ENCODE measurements at places on chromosomes 1 and 21.

GRCh38 chr1:14777516-14778506, 179.3 kb downstream of the KAZN start:
- DNase-seq: no peak

GRCh38 chr21:31912501-31912900, 39.7 kb downstream of the HUNK start:
- no peak for DNase-seq

DNA sequence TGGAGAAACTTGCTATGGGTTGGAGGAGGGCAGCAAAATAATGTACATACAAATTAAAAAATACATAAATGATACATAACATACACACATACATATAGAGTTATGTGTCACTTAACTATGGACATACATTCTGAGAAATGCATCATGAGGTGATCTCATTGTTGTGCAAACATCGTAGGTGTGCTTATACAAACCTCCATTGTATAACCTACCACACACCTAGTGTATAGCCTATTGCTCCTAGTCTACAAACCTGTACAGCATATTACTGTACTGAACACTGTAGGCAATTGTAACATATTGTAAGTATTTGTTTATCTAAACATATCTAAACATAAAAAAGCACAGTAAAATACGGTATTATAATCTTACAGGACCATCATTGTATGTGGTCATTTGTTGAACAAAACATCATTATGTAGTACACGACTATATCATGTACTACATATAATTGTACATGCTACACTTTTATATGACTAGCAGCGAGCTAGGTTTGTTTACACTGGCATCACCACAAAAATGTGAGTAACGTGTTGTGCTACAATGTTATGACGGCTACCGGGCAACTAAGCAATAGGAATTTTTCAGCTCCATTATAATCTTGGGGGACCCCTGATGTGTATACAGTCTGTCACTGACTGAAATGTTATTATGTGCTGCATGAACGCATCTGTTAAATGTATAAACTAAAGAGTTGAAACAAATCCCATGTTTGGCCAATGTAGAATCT, 35.5 kb downstream of the ITGB3BP start:
- DNase-seq: no peak

GRCh38 chr1:107949467-107950253, 15.3 kb downstream of the VAV3 start:
- DNase-seq: no peak

GRCh38 chr21:19781881-19782652, 1216.1 kb upstream of the NCAM2 start:
- DNase-seq: no peak

DNA sequence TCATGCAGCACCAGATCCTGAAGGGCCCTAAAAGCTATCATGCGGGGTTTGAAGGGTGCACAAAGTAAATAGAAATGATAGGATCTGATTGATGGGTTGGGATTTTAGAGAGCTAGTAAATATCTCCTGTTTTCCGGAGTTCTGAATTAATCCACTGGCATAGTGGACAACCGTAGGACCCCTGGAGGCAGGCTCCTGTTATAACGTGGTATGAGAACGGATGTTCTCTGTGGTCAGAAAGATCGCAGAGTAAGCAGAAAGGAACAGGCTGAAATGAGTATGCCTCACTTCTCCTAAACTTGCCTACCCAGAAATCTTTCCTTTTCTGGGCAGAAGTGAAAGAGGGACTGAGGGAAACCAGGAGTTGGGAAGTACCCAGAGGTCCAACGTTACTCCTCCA, 470.8 kb downstream of the AJAP1 start:
- no peak for DNase-seq

DNA sequence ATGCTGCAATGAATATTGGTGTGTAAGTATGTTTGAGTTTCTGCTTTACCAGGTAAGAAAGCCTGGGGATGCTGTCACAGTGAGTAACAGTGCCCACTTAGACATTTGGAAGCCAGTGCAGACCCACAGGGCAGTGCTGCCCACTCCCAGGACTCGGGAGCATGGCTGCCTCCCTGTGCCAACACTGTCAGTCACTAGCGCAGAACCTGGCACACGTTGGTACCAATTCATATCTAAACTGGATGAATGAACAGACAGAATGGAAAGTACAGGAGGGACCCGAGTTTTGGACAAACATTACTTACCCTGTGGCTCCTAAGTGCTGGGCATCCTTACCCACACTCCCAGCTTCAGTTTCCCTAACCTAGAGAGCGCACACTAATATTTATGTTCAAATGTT, 1.6 kb upstream of the EVA1C start:
- no peak for DNase-seq

GRCh38 chr1:97243973-97244560, 522.5 kb downstream of the PTBP2 start:
- no peak for DNase-seq

DNA sequence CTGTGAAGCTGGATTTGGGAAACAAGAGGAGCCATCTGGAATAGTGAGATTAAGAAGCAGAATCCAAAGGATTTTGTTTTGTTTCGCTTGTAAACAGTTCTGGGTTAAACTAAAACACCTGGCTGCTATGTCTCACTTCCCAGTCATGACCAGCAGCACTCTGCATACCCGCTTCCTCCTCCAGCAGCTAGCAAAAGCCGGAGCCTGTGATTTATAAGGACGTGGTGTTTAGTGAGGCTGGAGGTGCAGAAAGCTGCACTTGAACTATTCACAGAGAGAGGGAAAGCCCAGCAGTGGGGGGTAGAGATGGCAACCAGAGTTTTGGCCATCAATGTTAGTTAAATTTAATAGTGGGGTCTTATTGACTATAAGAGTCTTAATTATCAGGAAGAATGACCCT, 240.2 kb downstream of the AJAP1 start:
- no peak for DNase-seq

DNA sequence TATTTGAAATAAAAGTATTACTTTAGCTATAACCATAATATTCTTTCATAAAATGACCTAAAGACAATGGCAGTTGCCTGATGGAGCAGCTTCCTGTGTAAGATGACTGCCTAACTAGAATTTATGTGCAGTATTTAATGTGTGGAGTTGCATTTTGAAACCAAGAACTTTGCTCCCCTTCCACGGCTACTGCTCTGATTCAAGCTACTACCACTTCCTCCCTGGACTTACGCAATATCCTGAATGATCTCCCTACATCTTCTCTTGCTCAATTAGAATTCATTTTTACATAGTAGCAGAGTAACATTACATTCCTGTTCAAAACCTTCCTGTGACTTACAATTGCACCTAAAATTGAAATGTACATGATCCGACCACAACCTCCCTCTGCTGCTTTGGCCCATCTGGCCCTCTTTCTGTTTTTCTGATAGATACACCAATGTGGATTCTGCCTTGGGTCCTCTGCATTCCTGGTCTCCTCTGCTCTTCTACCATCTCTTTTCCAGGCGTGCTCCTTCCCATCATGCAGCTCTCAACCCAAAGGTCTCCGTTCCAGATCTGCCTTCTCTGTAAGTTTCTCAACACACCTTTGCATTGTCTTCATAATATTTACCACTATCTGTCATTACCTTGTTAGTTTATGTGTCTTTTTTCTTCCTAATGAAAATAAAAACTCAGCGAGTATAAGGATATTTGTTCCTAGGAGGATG, 47.4 kb upstream of the USP25 start:
- DNase-seq: no peak

GRCh38 chr1:94801919-94802546, 18.1 kb upstream of the SLC44A3 start:
- no peak for DNase-seq

DNA sequence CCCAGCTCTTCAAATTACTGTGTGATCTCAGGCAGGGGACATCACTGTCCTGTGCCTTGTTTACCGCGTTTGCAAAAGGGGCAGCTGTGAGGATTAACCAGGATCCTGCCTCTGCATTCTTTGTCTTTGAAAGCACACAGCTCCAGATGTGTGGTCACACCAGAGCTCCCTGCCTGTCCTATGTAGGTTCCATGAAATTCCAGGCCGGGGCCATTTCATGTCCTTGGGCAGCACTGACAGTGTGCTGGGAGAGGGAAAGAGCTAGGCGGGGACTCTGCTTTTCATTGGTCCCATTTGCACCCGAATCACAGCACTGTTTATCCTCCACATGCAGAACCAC, 42.2 kb upstream of the SELENON start:
- DNase-seq: no peak

- no peak for DNase-seq
These were observed 6.4 kb downstream of the METTL13 start for GRCh38 chr1:171787686-171788480.

GRCh38 chr1:183073320-183073719, 50.1 kb downstream of the LAMC1 start:
- DNase-seq: no peak

GRCh38 chr1:228109962-228110488, 926 bp upstream of the MRPL55 start:
- no peak for DNase-seq

GRCh38 chr1:172755099-172755498, 96.2 kb downstream of the FASLG start:
- no peak for DNase-seq

GRCh38 chr1:14561014-14561693, 37.3 kb upstream of the KAZN start:
- DNase-seq: no peak

GRCh38 chr1:55958498-55958897, 620.9 kb downstream of the PLPP3 start:
- no peak for DNase-seq

- no peak for DNase-seq
These were observed 1233.7 kb downstream of the PLA2G4A start for GRCh38 chr1:188062456-188062855.

- DNase-seq: no peak
These were observed 88.1 kb upstream of the BCAR3 start for GRCh38 chr1:93769777-93770176.

GRCh38 chr1:237115035-237115434, 73.1 kb downstream of the RYR2 start:
- no peak for DNase-seq

GRCh38 chr1:87787551-87787950, 458.9 kb downstream of the LMO4 start:
- no peak for DNase-seq

DNA sequence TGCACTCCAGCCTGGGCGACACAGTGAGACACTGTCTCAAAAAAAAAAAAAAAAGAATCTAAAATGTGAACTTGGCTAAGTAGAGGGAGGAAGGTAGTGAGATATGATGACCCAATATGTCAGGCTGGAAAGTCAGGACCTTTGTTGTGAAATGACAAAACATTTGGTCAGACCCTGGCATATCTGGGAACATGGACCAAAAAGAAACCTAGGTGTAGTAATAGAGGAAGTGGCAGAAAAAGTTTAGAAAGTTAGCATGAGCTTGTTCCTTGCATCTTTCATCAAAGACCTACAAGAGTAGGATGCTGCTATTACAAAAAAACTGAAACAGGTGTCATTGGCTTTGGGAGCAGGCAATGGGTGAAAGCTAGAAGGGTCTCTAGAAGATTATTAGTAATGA, 7.3 kb upstream of the S100A3 start:
- no peak for DNase-seq

- DNase-seq: peak; percentile 37
These were observed at the start of gene CAMSAP2 for GRCh38 chr1:200738327-200738948. Gene CAMSAP2 (plus strand): TSS chr1:200738893. CDS start chr1:200739828, 935 bp downstream.

DNA sequence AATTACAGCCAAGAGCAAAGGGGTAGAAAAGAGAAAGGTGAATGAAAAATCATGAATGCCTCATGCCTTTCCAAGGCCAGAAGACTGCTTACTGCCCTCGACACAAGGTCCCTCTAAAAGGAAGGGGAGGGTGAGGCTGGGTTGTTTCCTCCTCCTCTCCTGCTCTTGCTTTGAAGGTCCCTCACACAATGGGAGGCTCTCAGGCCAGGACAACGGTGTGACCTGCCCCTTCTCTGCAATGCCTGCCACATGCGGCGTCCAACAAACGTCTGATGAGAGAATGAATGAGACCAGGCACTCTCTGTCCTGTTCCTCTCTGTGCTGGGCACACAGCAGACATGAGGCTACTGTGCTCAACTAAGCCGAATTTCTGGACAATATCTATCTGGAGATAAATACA, 51.3 kb downstream of the SSBP3 start:
- DNase-seq: no peak

GRCh38 chr1:57345916-57346315, 77.9 kb downstream of the DAB1 start:
- DNase-seq: no peak

DNA sequence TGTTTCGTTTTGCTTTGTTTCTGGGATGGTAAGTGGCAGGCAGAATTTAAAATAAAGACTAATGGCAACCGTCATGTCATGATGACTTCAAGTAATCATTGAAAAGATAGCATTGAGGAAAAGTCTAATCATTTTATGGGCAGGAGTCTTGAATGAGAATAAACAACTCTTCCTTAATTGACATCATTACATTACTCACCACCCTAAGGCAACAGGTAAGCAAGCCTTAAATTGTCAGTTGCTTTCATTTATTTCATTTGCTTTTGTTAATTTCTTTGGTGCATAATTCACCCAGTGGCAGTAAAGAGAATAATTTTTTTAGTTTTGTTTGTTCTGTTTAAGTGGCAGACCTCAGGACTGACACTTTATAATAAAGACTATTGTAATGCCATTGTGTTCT, 669.0 kb downstream of the RWDD3 start:
- DNase-seq: no peak

DNA sequence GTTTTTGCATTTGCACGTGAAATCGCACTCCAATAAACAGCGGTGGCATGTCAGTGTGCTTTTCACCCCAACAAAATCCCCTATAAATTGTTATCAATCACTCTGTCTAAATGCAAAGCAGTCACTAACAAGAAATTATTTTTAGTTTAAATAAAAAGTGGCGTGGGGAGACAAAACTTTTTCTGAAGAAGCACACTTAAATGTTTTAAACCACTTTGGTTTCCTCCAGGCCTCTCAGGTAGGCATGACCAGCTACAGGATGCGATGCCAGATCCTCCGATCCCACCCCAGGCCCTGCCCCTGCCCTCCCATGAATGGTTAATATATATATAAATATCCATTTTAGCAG, 3.6 kb downstream of the FMO1 start:
- no peak for DNase-seq

GRCh38 chr21:16058896-16059295, 329.1 kb downstream of the USP25 start:
- no peak for DNase-seq

DNA sequence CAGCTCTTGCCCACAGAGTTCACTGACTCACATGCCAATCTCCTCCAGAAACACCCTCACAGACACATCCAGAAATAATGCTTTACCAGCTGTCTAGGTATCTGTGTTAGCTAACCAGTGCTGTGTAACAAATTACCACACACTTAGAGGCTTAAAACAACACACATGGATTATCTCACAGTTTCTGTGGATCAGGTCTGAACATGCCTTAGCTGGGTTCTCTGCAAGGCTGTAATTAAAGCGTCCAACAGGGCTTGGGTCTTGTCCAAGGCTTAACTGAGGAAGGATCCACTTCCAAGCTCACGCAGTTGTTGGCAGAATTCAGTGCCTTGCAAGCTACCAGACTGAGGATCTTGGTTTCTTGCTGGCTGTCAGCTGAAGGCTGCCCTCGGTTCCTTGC, 92.5 kb upstream of the RGS4 start:
- no peak for DNase-seq

DNA sequence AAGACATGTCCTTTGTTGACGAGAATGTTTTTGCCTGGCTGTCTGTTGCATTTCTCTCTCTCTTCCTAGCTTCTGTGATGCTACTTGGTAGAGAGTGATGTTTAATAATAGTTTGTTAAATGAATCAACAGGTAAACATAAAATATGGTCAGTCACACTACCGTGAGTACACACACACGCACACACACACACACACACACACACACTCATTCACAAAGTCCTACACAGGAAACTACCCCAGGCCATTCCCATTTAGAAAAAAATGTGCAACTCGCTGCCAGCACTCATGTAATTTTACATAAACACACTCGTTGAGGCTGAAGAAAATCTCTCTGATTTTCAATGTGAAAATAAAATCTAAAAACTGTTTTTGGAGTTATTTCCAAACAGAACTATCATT, 38.7 kb downstream of the RUNX1 start:
- no peak for DNase-seq

Measured in activated CD4-positive, CD25-positive, alpha-beta regulatory T cell (primary cell).